ENCODE measurements at places on chromosomes 1 and 21.
A peak's percentile ranks its signal among the peaks of the same experiment; 100 is the strongest.

DNA sequence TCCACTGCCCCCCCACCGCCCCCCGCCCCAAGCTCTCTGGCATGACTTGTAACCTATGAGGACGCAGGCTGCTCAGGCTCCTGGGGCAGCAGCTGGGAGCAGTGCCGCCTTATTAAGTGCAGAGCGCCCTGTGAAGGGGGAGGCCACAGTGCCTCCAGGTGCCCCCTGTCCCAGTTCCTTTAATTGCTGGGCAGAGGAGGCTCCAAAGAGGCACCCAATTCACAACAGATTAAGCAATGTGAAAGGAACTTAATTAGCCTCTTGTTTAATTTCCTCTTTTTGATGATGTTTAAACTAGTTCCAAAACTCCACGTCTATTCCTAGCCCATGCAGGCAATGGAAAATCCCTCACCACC, 3.0 kb downstream of the RXFP4 start:
- DNase-seq: no peak

DNA sequence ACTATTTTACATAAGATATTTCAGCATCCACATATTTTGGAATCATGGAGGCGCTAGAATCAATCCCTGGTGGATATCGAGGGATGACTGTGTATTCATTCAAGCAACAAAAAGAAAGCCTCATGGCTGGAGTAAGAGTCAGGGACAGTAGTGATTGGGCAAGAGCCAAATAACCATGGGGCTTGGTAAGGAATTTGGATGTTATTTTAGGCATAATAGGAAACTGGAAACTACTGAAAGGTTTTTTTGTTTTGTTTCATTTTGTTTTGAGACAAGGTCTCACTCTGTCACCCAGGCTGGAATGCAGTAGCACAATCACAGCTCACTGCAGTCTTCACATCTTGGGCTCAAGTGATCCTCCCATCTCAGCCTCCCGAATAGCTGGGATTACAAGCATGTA, 33.8 kb upstream of the EYA3 start:
- DNase-seq: no peak

GRCh38 chr21:25831300-25831960, 96.7 kb downstream of the GABPA start:
- DNase-seq: no peak

- no peak for DNase-seq
Measured at GRCh38 chr1:95467036-95467435, 233.0 kb downstream of the RWDD3 start.

- DNase-seq: no peak
Measured at GRCh38 chr1:205672970-205673369, 7.3 kb downstream of the SLC45A3 start.

- DNase-seq: no peak
Measured at GRCh38 chr1:89089962-89090361, 25.0 kb upstream of the GBP1 start.

GRCh38 chr1:153532769-153533599, 2.8 kb downstream of the S100A6 start:
- peak; percentile 95 for DNase-seq

GRCh38 chr1:40630488-40631223, 34.8 kb downstream of the RIMS3 start:
- no peak for DNase-seq

DNA sequence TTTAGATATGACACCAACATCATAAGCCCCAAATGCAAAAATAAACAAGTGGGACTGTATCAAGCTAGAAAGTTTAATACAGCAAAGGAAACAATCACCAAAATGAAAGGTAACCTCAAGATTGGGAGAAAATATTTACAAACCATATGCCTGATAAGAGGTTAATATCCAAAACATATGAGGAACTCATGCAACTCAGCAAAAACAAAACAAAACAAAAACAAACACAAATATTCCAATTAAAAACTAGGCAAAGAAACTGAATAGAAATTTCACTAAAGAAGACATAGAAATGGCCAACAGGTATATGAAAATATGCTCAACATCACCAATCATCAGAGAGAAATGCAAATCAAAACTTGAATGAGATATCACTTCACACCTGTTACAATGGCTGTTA, 116.5 kb upstream of the ATP1B1 start:
- no peak for DNase-seq

- no peak for DNase-seq
Measured at GRCh38 chr1:234529095-234529949, 50.3 kb upstream of the TARBP1 start.

- DNase-seq: no peak
Measured at GRCh38 chr1:23613191-23614031, 54.1 kb upstream of the ID3 start.

DNA sequence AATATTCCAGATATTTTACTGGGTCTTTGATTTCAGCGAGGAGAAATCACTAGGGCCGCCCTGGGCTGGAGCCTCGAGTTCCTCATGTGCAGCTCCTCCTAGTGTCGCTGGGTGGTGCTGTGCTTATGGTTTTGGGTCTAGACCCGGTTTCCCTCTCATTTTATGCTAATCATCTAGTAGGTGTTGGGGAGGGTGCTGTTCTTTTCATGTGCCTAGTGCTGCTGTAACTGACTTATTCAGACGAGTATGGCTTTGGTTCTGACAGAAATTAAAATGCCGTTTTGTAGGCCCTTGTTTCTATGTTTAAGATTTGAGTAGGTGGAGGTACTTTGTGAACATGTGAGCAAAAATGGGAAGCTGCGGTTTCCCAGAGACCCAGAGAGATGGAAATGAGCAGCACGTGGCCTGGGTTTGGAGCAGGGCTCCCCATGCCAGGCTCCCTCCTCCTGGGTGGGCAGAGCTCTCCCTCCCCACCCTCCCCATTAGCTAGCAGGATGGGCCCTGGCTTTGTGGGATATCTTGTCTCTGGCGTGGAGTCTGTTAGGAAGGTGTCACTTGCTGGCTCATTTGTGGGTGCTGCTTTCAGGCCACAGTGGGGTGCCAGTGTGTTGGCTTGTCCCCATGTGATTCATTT, 74.0 kb upstream of the GPR88 start:
- peak; percentile 64 for DNase-seq

- no peak for DNase-seq
Measured at GRCh38 chr1:68046885-68047658, 3.4 kb downstream of the DIRAS3 start.

DNA sequence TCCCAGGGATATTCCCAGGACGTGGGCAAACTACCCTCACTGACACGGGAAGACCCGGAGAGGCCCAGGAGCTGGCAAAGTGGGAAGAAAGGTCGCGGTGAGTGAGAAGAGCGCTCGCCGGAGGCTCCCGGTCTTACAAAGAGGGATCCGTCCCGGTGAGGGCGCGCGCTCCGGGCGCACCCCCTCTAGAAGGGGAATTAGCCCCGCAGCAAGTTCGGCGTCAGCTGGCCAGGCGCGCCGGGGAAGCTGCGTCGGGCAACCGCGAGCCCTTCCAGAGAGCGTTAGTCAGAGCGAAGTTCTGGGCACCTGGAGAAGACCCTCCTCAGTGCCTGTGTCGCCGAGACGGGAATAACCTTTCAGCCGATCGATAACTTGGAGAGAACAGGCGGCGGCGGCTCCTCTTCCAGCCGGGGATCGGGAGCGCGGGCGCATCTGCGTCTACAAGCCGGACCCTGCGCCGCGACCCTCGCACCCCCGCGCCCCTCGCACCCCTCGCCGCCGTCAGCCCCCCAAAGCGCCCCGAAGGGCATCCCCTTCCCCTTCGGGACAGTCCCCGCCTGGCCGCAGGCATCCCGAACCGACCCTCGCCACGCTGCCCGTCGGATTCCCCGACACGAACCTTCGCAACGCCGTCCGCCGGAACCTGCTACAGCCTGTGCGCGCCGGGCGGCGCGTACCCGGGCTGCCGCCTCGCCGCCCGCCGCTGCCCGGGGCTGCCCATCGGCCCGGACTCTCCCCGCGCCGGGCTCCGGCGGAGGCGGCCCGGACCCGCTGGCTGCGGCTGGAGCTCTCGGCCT, 485 bp downstream of the SIPA1L2 start:
- peak; percentile 63 for DNase-seq

DNA sequence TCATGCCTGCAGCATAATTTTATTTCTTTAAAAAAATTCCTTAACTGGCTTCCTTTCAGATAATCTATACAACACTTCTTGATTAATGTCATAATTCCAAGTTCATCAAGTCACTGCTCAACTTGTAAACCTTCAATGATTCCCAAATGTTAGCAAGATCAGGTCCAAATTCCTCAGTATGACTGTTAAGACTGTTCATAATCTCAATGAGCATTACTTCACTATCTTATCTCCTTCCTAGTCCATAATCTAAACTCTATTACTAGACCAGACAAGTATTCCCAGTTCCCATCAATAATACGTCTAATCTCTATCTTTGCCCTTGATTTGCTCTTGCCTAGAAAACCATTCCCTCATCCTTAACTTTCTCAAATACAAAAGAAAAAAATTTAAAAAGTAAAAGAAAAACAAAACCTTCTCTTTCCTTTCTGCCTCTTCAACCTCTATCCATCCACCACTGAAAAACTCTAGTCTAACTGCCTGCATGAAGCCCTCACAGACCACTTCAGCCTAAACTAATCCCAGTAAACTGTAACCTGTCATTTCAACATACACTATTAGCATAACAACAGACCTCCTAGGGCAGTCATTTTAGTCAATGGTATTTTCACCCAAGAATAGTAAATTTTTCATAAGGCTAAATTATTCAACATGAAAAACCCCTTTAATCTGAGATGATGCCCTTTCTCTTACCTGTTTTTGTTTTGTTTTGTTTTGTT, 15.5 kb downstream of the LUZP1 start:
- no peak for DNase-seq

DNA sequence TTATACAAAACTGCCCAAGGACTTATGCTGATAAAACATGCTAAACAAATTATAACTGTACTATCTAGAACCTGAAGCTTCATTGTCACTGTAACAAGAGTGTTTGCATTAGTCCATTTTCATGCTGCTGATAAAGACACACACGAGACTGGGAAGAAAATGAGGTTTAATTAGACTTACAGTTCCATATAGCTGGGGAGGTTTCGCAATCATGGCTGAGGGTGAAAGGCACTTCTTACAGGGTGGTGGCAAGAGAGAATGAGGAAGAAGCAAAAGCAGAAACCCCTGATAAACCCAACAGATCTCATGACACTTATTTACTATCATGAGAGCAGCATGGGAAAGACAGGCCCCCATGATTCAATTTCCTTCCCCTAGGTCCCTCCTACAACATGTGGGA, 100.4 kb downstream of the SPATA6 start:
- DNase-seq: no peak

DNA sequence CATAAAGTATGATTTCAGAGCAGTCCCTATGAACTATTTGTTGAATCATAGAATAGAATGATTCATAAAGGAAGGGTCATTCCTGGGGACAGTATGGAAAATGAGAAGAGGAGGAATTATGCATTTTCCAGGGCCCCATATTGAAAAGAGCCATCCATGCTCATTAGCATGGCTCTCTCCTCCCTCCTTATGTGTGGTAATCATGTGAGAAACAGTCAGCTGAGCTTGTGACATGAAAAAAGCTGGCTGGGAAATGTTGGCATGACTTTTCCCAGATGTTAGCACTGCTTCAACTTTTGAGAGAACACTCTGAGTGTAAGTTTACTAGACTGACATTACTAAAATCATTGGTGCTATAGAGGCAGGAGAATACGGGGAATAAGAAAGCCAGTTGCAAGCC, 16.1 kb downstream of the TRIM67 start:
- no peak for DNase-seq

DNA sequence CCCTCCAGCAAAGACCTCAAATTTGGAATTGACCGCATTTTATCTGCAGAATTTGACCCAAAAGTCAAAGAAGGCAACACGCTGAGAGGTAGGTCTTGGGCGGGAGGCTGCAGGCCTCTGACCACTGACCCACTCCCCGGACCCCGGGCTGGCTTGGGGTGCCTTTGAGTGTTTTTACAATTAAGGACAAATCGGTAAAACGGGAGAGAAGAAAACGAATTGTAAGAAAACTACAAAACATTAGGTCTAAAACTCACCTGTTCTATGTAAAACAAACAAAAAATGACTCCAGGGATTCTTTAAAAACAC, 1.1 kb downstream of the HLX start:
- DNase-seq: no peak

GRCh38 chr1:9866836-9867235, 43.1 kb upstream of the CLSTN1 start:
- DNase-seq: no peak

GRCh38 chr1:68120136-68120791, 69.8 kb upstream of the DIRAS3 start:
- no peak for DNase-seq

DNA sequence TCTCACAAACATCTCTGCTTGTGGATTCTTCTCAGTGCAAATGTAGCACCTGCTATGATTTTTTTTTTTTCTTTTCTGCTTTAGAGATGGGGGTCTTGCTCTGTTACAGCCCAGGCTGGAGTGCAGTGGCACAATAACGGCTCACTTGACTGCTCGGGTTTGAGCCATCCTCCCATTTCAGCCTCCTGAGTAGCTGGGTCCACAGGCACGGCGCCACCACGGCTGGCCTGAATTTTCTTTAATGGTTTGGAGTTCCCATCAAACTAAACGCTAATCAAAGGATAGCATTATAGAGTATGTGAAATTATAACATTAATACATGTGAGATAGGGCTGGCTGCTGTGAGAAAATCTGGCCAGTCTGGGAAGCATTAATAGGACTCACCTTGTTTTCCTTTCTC, 7.2 kb upstream of the PTGER3 start:
- no peak for DNase-seq

- peak; percentile 34 for DNase-seq
Measured at GRCh38 chr1:30029677-30030076, 693.7 kb downstream of the MATN1 start.

GRCh38 chr1:6288026-6288425, 27.1 kb upstream of the GPR153 start:
- no peak for DNase-seq

GRCh38 chr1:246647513-246647912, 76.7 kb upstream of the SCCPDH start:
- DNase-seq: no peak

- no peak for DNase-seq
Measured at GRCh38 chr1:145994391-145995120, 1.8 kb downstream of the TXNIP start.

- DNase-seq: no peak
Measured at GRCh38 chr1:218817071-218817470, 356.6 kb upstream of the LYPLAL1 start.

GRCh38 chr21:34540206-34540605, 28.2 kb upstream of the KCNE1 start:
- no peak for DNase-seq

- no peak for DNase-seq
Measured at GRCh38 chr1:34406833-34407539, 230.3 kb downstream of the C1orf94 start.

GRCh38 chr21:14917762-14918161, 147.0 kb downstream of the NRIP1 start:
- no peak for DNase-seq

DNA sequence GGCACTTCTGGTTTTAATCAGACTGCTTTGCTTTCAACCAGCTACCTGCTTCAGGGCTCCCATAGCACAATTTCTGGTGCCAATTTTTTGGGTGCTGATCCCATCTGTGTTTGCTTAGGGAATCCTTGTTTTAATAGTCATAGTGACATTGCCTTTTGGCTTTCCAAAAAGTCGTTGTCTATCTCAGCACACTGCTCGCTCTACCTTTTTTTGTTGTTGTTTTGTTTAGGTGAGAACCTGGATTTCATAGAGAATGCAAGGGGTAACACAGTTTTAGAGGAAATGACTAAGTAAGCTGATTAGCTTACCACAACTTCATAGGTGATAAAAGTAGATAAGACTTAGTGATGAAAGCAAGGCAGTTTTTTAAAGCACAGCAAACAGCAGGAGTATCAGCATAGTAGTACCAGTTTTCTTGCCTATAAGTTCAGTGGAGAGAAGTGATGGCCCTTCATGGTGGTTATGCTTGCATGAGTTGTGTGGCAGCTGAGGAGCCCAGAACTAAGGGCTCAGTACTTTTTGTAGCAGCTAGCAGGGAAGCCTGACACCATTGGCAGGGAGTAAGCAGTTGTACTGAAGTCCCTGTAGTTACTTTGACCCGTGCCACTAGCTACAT, 31.3 kb downstream of the NEK7 start:
- DNase-seq: no peak

Data from right atrium auricular region (tissue), 2 donors.